ENCODE measurements at places on chromosomes 1 and 21.

DNA sequence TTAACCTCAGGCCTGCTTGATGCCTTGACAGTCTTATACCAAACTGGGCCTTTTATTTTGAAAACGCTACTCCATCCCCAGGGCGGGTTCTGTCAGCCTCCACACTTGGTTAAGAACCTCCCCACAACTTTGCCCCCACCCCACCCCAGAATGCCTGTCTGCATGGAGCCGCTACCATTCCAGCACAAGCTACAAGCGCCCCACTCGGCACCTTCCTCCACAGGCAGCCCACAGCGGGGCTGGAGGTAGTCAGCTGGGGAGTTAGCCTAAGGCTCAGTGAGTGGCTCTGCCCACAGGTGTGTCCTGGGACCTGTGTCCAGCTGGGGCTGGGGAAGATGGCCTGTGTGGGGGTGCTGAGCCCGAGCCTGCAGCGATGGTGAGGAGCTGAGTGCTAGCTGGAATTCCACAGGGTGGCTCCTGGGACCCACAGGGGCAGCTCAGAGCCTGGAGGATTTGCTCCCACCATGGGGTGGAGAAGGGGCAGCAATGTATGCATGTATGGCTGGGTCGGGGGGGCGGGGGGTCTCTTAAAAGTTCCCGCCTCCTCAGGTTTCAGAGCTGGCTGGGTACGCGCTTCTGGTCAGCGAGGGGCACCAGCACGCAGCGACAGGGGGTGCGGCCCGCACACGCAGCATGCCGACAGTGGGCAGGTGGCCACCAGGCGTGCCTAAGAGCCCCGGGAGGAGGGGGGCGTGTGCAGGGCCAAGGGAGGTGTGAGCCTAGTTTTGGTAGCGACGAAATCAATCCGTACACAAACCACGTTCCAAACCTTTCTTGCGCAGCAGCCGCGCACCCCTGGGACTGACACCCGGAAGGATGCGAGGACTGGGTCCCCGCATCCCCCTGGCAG, 917 bp downstream of the ETNK2 start:
- DNase-seq, result no peak

DNA sequence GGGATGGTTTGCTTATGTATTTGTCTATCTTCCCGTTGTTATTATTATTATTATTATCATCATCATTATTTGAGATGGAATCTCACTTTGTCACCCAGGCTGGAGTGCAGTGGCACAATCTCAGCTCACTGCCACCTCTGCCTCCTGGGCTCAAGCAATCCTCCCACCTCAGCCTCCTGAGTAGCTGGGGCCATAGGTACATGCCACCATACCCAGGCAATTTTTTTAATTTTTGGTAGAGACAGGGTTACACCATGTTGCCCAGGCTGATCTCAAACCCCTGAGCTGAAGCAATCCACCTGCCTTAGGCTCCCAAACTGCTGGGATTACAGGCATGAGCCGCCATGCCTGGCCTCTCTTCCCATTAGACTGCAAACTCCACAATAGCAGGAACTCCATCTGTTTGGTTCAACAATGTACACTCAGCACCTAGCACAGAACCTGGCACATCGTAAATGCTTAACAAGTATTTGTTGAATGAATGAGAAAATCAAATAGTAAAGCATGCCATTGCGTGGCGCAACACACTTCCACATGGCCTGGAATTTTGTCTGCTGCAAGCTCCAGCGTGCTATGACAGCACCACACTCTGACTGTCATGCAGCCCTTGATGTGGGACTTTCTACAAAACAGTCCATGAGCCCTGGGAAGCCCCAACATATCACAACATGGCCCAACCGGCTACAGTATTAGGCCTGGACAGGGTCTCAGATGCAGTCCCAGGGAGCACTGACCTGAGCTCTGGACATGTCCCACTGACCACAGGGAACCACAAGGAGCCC, 3.8 kb upstream of the TINAGL1 start:
- no peak for DNase-seq

GRCh38 chr1:36088265-36088576, 471 bp upstream of the ADPRS start:
- DNase-seq, result no peak

DNA sequence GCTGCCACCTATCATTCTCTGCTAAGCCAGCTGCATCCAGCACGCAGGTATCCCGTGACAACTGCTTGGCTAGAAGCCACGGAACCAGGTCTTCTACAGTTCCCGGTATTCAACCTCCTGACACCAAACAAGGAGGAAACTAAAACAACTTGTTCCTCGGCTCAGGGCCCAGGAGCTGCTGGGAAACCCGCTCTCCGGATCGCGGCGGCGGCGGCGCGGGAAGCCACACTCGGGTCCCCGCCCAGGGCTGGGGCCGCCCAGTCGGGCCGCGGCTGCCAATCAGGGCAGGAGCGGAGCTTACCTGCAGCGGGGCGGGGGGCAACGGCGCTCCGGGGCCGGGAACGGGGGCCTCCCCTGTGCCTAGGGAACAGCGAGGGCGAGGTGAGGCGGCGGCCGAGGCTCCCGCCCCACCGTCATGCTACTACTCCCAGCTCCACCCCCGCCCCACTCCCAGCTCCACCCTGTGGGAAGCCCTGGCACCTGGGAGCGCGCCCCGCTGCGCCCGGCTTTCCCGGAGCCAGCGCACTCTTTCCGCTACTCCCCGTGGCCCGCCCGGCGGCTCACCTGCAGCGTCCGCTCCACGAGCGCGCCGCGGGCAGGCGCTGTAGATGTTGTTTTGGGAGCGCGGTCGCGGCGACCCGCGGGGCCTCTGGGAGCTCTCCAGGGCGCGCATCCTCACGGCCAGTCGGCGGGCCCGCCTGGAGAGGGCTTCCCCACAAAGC, 12.1 kb downstream of the IL24 start:
- DNase-seq, result no peak

DNA sequence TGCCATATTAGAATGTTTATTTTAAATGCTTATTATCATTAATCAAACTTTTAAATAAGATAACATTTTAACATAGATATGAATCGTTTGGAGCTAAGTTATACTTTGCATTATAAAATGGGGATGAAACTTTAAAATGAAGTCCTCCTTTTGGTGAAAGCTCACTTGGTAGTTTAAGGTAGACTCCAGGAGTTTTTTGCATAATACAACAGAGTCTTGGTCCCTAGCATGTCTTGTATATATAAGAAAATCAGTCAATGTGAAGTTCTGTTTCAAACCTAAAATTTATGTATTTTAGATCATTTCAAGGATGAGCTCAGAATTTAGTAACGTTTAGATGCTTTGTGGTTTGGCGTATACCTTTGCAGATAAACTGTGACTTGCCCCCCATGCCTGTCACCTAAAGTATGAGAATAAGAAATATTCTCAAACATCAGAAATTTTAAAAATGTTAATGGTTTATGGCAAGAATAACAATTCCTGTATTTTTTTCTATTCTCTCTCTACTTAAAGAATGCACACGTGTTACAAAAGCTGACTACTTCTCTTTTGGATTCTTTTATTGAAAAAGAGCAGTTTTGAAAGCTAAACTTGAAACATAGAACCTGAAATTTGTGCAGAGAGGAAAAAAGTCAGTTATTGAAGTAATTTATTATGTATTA, 3.8 kb downstream of the NFIA start:
- DNase-seq, result no peak

DNA sequence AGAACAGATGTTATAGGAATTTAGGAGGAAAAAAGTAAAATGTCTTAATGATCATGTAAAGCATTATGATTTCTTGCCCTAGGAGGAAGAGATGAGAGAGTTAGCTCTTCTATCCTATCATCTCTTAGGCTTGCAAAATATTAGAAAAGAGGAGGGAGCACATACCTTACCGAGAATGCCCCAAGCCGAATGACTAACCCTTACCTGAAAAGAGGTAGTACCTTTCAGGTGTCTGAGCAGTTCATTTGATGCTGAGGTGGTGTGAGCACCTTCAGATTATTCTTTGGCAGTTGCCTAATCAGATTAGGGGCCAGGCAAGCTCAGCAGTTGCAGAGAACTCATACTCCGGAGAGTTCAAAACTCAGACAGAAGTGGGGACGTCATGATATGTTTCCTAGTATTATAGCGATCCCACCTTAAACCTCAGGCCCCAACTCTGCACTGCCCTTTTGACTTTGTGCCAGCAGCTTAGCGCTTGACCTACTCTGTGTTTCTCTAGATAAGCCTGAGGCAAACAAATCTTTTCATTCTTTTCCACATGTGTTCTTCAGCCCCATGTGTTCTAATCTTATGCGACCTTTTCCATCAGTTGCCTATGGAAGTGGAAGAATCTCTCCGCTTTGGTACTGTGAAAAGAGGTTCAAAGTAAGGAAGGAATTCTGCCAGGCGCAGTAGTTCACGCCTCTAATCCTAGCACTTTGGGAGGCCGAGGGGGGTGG, 52.5 kb downstream of the ATP2B4 start:
- DNase-seq, result no peak

DNA sequence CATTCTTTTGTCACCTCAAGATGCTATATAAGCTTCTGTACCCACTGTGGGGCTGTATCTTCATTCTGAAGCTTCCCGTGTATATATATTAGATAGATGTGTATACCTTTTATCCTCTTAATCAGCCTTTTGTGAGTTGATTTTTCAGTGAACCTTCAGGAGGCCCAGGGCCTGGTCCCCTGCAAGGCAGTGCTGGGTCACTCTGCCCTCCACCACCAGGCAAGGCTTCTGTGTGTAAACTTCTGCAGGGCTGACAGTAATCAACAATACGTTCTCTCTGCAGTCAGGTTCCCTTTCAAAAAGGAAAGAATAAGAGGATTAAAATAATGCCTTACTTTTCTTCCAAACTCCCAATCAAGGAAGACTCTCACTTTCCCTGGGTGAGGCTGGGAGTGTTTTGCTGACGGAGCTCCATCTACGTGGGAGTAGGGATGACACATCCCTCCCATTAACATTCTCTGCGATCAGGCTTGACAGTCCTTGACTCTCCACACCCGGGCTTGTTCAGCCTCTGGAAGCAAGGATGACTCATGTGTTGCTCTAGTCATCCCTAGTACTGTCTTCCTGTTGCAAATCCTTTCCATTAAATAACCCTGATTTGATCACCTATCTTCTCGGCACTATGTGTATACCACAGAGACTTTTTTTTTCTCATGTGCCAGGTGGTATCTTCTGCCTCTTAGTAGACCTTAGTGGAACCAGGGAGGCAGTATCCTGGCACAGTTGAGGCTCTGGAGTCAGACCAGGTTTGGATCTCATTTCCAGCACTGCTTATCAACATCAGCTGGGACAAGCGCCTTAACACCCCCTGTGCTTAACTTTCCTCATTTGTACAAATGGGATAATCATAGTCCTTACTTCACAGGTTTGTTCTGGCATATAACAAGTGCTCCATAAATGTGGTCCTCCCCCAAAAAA, 70.3 kb upstream of the KCNK1 start:
- no peak for DNase-seq

DNA sequence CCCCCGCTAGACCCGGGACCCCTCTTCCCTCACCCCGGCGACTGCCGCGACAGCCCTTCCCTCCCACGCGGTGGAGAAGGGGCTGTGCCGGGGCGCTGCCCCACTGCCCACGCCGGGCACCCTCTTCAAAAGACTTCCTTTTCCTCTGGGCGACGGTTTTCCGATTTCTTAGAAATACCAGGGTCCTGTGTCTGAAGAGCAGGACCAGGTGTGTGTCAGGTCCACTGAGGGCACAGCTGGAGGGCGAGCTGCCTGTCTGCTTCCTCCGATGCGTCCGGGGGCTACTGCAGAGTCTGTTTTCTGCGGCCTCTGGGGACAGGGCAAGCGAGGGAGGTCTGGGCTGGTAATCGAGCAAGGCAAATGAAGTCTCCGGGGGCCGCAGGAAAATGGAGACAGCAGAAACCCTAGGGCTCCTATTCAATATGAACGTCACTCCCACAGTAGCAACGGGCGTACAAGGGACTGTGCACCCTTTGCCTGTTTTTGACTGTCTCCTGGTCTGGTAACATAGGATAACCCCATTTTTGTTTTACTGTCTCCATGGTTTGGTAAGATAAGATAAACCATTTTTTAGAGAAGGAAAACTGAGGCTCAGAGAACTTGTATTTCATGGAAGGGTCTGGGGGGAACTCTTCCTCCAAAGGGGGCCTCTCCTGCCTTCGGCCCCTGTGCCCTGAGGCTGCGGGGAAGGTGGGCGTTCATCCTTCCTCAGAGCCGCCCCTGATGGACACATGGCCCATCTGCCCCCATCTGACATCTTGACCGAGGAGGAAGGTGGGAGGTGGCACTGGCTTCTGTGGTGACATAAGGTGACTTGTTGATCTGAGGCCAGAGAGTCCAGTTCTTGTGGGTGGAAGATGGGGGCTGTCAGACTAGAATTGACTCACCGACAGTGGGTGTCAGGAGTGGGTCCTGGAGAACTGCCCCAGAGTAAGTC, 970 bp downstream of the TNFRSF1B start:
- DNase-seq, result no peak

GRCh38 chr1:244339073-244339692, 112.5 kb downstream of the ADSS2 start:
- no peak for DNase-seq

GRCh38 chr1:16204634-16205333, 7.7 kb downstream of the ARHGEF19 start:
- no peak for DNase-seq

DNA sequence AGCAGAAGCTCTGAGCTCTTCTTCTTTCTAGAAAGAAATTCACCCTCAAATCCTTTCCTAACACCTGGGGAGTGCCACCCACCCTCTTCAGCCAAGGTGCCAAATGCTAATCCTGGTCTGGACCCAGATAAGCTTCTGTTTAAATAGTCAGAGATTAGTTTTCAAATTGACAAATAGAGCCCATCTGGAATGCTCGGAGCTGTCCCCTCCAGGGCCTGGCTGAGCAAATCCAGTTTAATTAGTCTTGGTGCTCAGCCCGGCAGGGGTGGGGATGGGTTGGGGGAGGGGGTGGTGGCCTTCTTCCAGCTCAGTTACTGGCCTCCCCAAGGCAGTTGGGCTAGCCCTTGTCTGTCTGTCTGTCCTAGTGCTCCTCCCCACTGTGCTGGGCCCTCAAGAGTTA, 269.5 kb downstream of the GRIK3 start:
- DNase-seq, result no peak

DNA sequence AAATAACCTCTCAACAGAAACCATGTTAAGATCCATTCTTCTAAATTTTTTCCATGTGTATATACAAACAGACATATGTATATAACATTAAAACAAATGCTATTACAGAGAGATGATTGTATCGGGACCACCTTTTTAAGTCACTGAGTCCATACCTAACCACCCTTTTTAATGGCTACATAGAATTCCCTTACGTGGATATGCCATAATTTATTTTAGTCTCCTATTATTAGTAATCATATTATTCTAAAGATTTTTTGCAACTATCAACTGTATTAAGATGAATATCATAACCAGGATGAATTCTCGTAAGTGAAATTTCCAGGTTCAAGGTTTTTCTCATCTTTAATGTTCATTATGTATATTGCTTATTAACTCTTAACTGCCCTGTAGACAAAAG, 259.7 kb downstream of the HHAT start:
- no peak for DNase-seq
